ENCODE measurements at places on chromosomes 5 and 9.

DNA sequence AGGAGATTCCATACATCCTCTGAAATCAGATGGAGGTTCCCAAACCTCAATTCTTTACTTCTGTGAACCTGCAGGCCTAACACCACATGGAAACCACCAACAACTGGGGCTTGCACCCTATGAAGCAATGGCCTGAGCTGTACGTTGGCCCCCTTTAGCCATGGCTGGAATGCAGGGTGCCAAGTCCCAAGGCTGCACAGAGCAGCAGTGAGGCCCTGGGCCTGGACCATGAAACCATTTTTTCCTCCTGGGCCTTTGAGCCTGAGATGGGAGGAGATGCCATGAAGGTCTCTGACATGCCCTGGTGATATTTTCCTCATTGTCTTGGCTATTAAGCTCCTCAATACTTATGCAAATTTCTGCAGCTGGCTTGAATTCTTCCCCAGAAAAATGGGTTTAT lies 983.8 kb downstream of the CDH9 start:
- no peak for DNase-seq

- no peak for DNase-seq
Observed at GRCh38 chr9:85213650-85214607, 527.8 kb downstream of the AGTPBP1 start.

DNA sequence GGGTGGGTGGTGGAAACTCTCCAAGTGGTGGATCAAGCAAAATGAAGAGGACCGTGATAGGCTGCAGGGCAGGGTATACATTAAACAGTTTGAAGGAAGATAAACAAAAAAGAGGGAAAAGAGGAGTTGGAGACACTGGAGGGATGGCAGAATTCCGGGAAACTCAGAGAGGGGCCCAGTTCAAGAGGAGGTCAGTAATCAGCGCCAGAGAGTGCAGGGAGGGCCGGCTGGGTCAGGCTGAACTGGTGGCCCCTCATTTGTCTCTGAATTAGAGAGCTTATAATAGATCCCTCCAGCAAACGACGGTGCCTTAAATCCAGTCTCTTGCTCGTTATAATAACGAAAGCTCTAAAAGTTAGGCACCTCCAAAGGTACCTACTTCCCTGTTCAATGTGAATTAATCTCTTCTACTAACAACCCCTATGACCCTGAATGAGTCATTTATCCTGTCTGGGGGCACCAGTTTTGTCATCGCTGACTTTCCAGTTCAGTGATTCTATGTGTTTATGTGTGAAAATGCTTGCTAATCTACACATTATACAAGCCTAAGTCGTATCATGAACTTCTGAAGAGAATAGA lies 2.4 kb upstream of the ZSWIM6 start:
- DNase-seq, result no peak

DNA sequence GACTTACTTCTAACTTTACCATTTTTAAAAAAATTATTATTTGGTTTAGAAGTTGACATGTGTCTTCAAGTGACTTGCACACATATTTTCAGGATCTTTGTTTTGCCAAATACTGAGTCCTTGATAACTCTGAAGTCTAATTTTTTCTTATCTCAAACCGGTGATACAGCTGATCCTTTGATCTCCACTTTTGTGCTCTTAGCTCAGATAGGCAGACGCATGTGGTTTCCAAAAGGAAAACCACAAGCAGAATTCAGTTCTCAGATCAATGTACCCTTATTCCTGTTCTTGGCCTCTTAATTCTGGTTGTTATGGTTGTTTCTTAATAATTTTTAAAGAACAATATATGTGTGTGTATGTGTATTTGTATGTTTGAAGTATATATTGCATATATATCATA lies 238.3 kb upstream of the EDIL3 start:
- DNase-seq, result no peak

- DNase-seq, result no peak
Observed at GRCh38 chr5:149071756-149072155, 8.9 kb upstream of the SH3TC2 start.

DNA sequence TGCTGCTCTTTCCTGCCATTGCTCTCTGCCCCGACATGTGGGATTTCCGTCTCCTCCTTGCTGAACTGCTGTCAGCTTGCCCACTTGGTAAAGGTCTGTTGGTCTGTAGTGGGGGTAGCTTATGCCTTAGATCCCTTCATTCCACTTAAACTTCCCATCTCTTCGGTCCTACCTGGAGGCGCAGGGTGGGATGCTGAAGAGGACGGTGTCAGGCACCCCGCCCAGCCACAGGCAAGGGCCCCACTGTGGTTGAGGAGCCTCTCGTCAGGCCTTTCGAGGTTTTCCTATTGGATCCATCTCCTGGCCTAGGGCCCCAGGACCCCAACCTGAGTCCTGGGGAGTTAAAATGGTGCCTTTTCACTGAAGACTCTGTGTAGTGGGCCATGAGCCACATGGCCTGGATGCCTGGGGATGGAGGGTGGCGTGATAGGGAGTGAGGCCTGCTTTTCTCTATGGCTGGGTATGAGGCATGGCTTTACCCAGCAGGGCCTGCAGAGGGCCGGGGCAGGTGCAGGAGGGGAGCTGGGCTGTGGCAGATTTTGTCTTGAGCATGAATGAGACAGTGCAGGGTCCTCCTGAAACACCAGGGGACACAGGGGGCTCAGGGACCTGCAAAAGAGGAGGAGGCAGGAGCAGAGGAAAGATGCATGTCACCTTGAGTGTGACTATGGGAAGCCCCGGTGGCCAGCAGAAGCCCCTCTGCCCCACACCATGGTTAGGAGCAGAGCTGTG lies 25.8 kb upstream of the RNF130 start:
- DNase-seq, result no peak

- no peak for DNase-seq
Observed at GRCh38 chr9:2243666-2244555, 228.8 kb downstream of the SMARCA2 start.

DNA sequence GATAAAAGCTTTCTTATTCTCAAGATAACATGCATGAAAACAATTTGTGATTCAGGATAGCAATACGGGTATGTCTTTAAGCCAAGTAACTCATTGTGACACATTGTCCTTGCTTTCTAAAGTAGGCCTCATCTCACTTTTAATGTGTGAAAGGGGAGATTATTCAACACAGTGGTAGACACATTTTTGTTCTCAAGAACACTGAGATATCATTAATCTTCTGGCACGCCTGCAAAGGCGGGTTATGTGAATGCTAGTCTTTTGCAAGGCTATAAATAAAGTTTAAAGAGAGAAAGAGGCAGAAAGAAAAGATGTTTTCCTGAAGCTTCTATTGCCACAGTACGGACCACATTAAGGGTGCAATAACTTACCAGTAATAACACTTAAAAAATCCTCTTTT lies 181.8 kb upstream of the MEF2C start:
- DNase-seq, result no peak

GRCh38 chr9:115292584-115293279 lies 174.8 kb upstream of the TNC start:
- DNase-seq, result no peak
